Stimulated activated CD4-positive, alpha-beta T cell treated with anti-CD3 and anti-CD28 coated beads, Interleukin-12 subunit alpha, Interleukin-12 subunit beta, amount 100 ng/mL, for 4 hours (primary cell): ENCODE measurements at places on chromosomes 1 and 21.

DNA sequence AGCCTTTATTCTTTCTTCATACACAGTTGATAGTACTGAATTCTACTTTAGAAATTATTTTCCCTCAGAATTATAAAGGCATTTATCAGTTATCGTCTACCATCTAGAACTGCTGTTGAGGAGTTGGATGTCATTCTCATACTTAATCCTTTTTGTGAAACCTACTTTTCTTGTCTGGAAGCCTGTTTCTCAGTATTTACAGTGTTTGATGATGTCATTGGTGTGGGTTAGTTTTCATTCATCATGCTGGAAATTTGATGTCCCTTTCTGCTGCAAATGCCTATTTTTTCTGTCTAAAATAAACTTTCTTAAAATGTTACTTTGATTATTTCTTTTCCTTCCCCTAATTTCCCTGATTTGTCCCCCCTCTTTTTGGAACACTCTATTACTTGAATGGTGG is 22.8 kb upstream of the ZNF281 start:
- no peak for DNase-seq

- DNase-seq = no peak
Observed at GRCh38 chr21:33132054-33132453, 62.1 kb downstream of the OLIG1 start.

DNA sequence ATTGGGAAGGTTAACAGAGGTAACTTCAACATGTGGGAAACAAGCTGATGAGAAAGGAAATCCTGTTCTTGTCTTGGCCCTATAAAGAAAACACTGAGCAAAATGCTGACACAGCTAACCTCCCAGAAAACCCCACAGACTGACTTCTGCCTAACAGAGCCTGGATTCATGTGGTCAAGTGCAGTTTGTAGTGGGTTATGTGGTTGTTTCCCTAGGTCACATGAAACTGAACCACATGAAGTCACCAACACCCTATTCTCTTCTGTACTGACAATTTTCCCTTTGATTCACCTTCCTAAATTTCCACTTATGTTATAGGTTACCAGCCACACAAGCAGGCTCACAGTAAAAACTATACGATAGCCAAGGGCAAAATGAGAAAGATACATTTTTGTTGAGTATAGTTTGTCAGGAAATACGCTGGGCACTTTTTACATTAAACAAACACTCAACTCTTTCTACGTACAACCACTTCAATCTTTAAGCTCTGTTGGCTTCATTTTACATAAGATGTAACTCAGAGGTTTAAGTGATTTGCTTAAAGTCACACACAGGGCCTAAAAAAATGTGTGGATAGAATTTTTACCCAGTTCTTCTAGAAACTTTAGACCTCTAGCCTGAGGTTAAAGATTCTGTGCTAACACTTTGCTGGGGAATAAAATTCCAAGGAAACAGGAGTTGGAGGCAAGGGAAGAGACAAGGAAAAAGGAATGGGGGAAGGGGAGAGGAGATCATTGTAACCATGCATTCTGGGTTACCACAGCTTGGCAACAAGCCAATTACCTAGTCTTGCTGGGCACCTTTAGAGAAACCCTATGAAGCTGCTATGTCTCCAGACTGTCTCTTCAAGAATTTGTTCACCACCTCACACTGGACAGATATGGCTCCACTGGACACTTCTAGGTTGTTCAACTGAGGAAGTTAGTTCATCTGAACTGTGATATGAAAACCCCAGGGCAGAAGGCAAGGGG is 601.6 kb upstream of the USP24 start:
- no peak for DNase-seq

DNA sequence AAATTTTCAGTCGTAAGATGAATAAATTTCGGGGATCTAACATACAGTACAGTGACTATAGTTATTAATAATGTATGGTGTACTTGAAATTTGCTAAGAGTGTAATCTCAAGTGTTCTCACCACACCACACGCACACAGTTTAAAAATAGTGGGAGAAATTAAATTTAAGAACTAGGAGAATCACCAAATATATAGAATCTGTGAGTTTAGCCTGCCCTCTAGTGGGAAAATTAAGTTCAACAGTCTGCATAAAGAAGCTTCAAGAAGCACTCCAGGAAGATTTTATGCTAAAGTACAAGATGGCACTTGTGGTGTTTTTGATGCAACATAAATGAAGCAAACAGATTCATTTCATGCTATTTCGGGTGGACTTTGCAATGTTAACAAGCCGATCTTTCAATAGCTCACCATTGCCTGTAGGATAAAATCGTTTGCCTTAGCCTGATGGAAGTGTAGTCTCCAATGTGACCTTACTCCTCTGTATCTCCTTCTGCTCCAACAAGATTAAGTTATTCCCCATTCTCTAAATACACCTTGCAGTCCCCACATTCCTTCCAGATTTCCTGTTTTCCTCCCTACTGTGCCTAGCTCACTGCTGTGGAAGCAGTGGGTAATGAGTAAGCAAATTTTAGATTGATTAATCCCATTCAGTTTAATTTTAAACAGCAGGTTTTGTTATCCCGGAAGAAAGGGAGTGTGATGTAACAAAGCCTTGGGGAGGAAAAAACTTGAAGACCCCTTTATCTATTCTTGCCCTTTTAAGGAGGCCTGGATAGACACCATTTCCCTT is 8.7 kb upstream of the PIK3C2B start:
- no peak for DNase-seq

DNA sequence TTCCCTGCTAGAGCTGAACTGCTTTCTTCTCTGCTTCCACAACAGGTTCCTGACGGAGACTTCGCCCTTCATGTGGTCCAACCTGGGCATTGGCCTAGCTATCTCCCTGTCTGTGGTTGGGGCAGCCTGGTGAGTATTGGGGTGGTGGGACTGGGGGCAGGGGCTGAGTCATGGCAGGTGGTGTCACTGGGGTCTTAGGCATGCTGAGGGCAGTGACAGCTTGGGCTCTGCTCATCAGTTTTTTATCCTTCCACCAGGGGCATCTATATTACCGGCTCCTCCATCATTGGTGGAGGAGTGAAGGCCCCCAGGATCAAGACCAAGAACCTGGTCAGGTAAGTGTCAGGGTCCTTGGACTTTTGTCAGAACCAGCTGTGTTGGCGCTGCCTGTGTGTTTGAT is 1.3 kb downstream of the ATP6V0B start:
- DNase-seq = no peak

GRCh38 chr1:21814241-21814918 is 2.3 kb downstream of the LDLRAD2 start:
- DNase-seq = peak; percentile 24

DNA sequence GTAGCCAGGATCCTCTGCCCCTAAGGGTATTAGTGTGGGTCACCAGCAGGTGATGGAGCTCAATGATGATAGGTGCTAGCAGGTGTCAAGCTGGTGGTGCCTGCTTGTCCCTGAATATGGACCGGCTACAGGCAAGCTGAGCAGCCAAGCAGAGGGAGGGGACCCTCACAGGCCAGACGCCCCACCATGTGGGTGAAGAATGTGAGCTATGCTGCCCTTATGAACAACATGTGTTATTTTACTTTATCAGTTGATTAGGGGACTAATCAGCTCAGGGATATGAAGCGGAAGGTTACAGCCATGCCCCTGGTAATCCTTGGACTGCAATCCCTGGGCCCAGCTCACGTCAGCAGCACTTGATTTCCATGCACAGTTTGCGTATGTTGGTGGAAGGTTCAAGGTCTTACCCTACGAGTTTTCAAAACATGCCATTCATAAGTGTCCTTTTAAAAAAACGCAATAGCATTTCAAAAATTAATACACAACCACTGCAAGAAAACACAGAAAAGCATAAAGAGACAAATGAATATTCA is 106.0 kb downstream of the CDC7 start:
- no peak for DNase-seq

DNA sequence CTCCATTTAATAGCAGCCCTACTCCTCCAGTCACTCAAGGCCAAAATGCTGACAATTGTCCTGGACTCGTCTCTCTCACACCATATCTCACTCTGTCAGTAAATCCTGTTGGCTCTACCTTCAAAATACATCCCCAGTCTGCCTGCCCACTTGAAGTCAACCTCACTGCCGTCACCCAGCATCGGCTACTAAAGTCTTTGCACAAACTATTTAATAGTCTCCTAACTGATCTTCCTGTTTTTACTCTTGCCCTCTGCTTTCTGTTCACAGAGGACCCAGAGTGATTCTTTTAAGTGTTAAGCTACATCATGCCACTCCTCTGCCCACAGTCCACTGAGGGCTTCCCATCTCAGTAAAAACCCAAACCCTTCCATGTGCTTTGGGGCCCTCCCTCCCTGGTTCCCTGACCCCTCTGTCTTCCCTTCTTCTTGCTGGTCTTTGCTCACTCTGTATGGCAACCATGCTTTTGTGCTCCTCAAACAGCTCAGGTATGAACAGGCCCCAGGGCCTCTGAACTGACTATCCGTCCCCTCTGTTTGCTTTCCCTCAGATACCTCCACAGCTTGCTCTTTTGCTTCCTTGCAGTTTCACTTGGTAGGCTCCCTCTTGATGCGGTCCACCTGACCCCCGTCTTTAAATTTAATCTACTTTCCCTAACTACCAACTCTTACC is 19.0 kb downstream of the RNASEL start:
- no peak for DNase-seq

- no peak for DNase-seq
Observed at GRCh38 chr1:93672069-93672468, 9.6 kb downstream of the BCAR3 start.

DNA sequence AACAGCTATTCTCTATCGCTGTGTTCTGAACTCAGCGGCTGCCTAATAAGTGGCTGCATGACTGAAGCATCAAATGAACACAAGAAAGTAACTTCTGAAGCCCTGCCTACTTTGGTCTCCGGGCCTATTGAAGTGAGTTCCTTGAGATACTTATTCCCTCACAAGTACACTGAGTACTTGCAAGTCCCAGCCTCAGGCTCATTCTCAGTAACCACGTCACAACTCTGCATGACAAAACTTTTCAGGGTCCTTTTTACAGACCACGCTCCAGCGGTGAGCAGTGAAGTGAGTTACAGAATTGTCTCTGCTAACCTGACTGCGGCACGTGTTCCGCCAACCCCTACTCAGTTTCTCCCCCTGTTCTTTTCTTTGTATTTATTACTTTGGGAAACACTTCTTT is 1342.7 kb upstream of the ADGRL4 start:
- DNase-seq = no peak

GRCh38 chr1:110477445-110477957 is 26.6 kb downstream of the PROK1 start:
- DNase-seq = no peak

GRCh38 chr1:153490272-153491051 is 30.0 kb upstream of the S100A7 start:
- DNase-seq = no peak

- DNase-seq = no peak
Observed at GRCh38 chr1:59997479-59998115, 71.0 kb upstream of the CYP2J2 start.

- DNase-seq = no peak
Observed at GRCh38 chr1:18508084-18508483, 27.4 kb downstream of the KLHDC7A start.

GRCh38 chr1:84785271-84786036 is 95.2 kb upstream of the SSX2IP start:
- DNase-seq = no peak

GRCh38 chr21:20852866-20853265 is 145.3 kb upstream of the NCAM2 start:
- DNase-seq = no peak

DNA sequence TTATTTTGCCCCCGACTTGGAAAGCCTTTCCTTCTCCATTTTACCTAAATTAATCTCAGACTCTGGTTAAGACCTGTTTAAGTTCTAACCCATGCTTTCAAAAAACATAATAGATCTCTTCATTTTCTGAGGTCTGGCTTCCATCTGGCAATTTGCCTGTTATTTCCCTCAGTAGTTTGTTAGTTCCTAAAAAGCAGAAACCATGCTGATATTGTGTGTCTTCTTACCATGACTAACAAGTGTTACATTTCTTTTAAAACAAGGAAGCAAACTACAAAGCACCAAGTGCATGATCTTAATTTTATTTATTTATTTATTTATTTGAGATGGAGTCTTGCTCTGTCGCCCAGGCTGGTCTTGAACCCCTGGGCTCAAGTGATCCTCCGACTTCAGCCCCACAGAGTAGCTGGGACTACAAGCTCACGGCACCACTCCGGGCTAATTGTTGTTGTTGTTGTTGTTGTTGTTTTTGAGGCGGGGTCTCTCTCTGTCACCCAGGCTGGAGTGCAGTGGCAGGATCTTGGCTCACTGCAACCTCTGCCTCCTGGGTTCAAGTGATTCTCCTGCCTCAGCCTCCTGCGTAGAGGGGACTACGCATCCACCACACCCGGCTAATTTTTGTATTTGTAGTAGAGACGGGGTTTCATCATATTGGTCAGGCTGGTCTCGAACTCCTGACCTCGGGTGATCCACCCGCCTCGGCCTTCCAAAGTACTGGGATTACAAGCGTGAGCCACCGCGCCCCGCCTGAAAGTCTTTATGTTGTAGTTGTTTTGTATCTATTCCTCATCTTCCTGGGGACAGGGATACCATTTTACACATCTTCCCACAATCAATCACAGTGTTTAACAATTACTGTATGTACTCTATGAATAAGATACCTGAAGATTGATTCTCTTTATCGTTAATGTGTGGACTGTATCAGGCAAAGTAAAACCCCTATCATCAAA is 1.3 kb upstream of the PATJ start:
- no peak for DNase-seq

- no peak for DNase-seq
Observed at GRCh38 chr1:84861988-84862644, 30.9 kb downstream of the LPAR3 start.

- DNase-seq = no peak
Observed at GRCh38 chr21:32007456-32007855, 134.6 kb downstream of the HUNK start.

- no peak for DNase-seq
Observed at GRCh38 chr1:223008808-223009207, 134.2 kb downstream of the TLR5 start.
